Right ventricle myocardium inferior (tissue), 1 donor: ENCODE measurements at places on chromosomes 3 and 15.

- DNase-seq: no peak
Measured at GRCh38 chr3:160826991-160827390, 71.0 kb downstream of the PPM1L start.

DNA sequence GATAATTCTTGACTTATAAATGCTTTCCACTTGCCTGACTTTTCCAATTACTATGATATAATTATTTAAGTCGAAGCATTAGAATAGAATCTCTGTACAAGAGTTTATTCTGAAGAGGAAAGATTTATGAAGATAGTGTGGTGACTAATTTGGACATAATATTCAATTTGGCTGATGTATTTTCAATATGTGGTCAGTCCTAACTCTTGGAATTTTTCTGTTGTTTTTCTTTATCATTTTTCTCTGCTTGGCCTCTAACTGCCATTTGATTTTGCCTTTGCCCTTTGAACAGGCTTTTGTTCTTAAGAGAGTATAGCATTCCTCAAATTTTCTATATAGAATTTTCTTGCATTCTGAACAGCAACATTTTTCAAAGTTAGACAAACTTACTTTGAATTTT is 2.6 kb upstream of the MDFIC2 start:
- no peak for DNase-seq

DNA sequence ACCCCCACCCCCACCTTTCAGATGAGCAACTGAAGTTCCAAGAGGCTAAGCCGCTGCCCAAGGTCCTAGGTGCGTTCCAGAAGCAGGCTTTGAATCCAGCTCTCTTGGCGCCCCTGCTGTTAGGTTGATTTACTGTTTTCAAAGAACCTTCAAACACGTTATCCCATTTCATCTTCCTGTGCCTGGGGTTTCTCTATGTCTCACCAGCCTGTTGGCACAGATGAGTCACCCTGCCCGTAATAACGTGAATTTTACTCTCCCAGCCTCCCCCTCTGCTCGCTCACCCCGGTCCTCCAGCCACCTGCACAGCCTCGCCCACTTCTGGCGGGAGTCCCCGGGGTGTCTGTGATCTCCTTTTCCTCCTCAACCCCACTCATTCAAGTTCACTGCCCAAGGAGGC is 13.0 kb upstream of the TSEN2 start:
- DNase-seq: no peak

- DNase-seq: no peak
Measured at GRCh38 chr3:159892171-159892795, 96.4 kb upstream of the IL12A start.

DNA sequence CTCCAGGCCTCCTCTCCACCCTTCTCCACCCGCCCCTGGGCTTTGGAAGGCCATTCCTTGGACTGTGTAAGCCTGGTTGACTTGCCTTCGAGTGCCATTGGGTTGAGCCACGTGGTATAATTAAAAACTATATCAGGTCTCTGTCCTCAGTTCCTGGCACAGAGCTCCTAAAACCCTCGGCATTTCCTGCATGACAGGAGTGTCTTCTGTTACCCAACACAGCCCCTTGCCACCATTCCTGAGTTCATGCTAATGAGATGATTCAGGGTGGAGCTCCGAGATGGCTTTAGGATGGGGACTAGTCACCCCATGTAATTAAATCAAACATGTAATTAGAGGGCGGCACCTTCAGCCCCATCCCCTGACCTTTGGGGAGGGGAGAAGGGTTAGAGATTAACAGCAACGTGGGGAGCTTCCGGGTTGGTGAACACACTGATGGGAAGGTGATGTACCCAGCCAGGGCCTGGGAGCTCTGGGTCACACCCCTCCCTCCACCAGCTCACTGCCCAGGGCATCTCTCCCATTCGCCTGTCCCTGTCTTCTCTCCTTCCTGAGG is 256.4 kb downstream of the FAM43A start:
- DNase-seq: no peak

GRCh38 chr15:28888302-28888894 is 2.6 kb downstream of the APBA2 start:
- DNase-seq: no peak

- no peak for DNase-seq
Measured at GRCh38 chr15:32643907-32644445, 2.5 kb downstream of the SCG5 start.
